ENCODE measurements at places on chromosomes 13 and 19.

DNA sequence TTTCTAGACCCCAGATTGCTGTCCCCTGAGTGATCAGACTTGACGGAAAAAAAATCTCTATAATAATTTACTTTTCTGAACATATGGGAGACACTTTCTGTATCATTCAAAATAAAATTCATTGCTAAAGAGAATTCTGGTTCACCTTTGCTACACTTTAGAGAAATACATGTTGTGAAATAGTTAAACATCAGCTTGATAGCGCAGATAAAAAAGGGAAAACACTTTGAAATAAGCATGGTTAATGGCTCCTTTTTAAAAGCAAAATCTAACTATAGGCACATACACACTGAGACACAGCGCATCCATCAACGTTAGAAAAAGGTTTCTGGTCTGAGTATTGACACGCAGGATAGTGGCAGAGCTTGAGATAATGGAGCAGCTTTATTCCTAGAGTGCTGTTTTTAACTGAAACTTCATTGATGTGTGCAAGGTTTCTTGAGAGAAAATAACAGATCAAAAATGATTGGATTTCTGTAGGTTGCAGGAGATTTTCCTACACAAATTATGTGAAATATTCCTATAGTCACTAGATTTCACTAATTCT, 341.2 kb downstream of the MZT1 start:
- DNase-seq = no peak

GRCh38 chr19:1473085-1473851, 5.7 kb downstream of the C19orf25 start:
- DNase-seq = no peak

DNA sequence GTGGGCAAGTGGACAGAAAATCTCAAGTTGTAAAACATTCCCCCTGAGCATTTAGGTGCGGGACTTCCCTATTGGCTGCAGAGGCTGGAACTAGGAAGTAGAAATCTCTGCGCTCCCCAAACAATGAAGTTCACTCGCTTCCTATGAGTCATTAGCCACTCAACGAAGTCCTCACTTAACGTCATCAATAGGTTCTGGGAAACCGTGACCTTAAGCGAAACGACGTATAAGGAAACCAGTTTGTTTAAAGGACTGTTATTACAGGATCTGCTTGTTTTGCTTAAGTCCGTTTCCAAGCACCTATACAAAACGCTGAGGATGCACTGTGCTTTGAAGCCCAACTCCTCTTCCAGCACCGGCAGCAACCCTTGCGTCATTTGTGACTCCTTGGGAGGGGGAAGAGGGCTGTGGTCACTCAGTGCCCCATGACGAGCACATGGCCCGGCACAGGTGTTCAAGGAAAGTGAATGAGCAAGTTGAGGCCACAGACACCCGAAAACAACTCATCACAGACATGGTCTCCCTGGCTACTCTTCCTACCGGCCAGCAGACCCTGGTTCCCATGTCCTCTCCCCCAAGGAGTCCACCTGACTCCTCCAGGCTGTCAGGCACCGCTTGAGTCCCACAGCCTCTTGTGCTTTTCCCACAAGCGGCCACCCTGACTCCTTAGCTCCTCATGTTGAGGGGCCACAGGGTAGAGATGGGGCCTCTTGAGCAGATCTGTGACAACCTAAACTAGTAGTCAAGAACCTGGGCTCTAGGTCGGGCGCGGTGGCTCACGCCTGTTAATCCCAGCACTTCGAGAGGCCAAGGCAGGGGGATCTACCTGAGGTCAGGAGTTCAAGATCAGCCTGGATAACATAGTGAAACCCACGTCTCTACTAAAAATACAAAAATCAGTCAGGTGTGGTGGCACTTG, 4.8 kb downstream of the RPS16 start:
- DNase-seq = peak; percentile 99

DNA sequence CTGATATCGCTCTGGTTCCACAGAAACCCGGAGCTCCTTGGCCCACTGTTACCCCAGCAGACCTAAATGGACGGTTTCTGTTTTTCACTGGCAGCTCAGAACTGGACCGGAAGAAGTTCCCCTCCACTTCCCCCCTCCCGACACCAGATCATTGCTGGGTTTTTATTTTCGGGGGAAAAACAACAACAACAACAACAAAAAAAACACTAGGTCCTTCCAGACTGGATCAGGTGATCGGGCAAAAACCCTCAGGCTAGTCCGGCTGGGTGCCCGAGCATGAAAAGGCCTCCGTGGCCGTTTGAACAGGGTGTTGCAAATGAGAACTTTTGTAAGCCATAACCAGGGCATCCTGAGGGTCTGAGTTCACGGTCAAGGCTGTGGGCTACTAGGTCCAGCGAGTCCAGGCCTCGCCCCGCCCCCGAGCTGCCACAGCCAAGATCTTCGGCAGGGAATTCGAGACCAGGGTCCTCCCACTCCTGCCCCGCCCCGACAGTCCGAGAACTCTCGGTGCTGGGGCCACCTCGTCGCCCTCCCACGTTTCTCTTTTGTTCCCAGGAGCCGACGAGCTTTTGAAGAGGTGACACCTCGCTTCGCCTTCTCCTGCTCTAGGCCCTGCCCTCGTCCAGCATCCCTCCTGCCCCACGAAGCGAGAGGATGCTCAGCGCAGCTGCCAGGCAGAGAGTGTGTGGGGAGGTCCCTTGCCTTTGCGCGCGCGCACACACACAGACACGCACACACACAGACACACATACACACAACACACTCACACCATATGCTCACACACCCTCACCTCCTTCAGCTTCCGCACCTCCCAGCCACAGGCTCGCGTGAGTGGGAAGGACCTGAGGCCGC, 8.8 kb downstream of the ZIC2 start:
- DNase-seq = no peak

GRCh38 chr13:31982540-31982939, 49.0 kb upstream of the FRY start:
- DNase-seq = peak; percentile 69

GRCh38 chr13:45482571-45483173, 17.9 kb downstream of the COG3 start:
- no peak for DNase-seq

DNA sequence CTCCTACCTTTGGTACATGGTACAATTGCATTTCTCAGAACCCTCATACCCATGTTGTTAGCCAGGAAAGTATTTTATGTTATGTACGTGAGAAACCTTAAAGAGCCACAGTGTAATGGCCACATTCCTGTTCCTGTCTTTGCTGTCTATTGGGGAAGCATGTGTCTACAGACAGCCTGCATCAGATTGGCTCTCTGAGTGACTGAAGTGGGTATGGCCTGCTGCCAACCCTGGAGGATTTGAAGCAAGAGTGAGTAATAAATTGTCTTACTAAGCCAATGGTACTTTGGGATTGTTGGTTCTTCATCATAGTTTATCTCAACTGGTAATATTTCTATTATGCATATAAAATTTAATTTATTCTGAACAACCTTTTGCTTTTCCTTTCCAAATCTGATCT, 574.1 kb downstream of the LMO7 start:
- DNase-seq = no peak

DNA sequence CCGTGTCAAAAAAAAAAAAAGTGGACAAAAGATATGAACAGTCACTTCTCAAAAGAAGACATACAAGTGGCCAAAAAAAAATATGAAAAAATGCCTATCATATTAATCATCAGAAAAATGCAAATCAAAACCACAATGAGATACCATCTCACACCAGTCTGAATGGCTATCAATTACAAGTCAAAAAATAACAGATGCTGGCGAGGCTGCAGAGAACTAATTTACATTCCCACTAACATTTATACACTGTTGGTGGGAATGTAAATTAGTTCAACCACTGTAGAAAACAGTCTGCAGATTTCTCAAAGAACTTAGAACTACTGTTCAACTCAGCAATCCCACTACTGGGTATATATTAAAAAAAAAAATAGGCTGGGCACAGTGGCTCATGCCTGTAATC, 26.5 kb upstream of the FOXO1 start:
- no peak for DNase-seq

GRCh38 chr19:51729781-51730180, 6.0 kb upstream of the HAS1 start:
- DNase-seq = no peak

DNA sequence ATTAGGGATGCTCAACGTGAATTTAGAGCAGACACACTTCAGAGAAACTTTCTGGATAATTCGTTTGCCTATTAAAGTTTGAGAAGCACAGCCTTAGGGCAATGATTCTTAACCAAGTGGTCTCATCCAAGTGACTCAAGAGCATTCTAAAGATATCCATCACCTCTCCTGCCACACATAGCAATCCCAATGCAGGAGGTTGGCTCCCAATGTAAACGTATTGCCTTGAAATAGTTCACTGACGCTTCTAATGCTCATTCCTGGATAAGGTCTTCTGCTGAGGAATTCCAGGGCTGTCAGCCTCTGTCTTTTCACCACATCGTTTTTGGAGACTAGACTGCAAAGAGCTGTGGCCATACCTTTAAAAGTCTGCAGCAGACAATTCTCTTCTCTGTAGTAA, 279.8 kb upstream of the DACH1 start:
- no peak for DNase-seq

- no peak for DNase-seq
Observed at GRCh38 chr19:16113727-16114126, 2.0 kb downstream of the RAB8A start.

DNA sequence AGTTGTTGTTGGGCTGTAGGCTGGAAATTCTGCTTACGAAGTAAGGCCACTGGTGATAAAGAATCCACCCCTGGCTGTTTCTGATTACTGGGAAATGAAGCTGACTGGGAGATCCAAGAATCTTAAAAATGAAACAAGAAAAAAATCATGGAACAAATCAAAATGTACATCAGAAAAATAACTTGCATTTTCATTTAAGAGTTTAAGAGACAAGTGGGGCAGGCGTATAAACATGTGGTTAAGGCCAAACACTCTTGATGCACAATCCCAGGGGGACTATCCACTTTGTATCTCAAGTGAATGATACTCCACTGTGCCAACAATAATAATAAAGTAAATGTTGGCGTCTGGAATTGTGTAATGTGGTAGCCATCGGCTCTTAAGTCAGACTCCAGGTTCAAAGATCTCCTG, 24.6 kb downstream of the ZMYM5 start:
- no peak for DNase-seq

DNA sequence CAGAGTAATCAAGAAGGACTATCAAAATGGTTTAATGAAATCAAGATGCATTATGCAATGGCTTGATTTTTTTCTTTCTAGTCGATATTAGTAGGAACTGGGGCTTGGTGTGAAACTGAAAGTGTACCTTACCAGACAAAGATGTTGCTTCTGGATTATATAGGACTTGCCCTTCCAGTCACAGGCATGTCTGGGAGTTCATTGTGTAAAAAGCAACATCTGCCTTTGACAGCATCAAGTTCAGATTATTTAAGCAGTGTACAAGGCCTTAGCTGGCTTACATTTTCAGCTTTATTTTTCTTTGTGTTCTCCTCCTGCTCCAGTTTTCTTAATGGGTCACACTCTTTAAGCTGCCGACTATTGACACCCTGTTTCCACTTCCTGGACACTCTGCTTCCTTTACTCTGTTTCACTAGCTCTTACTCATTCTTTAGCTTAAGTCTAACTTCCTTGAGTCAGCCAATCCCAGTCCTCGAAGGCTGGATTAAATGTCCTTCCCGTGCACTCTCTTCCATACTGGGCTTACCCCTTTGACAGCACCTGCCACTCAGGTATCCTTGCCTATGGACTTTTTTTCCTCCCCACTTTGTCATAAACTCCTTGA, 29.4 kb upstream of the OLFM4 start:
- DNase-seq = no peak

DNA sequence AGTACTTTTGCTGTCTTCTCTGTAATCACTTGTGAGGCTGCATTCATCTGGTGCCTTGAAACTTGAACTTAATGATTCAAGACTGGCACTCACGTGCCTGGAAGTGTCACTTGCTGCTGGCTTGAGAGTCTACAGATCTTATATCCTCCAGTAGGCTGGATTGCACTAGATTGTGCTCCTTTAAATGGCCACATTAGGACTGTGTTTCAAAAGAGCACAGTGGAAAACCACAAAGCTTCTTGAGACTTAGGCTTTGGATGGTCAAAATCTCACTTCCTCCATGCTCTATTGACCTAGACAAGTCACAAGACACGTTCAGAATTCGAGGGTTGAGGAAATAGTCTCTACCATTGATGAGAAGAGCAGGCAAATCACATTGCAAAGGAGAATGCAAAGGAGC, 1278.8 kb upstream of the MIR17HG start:
- no peak for DNase-seq

GRCh38 chr19:27966390-27966816, 1246.5 kb downstream of the UQCRFS1 start:
- no peak for DNase-seq

DNA sequence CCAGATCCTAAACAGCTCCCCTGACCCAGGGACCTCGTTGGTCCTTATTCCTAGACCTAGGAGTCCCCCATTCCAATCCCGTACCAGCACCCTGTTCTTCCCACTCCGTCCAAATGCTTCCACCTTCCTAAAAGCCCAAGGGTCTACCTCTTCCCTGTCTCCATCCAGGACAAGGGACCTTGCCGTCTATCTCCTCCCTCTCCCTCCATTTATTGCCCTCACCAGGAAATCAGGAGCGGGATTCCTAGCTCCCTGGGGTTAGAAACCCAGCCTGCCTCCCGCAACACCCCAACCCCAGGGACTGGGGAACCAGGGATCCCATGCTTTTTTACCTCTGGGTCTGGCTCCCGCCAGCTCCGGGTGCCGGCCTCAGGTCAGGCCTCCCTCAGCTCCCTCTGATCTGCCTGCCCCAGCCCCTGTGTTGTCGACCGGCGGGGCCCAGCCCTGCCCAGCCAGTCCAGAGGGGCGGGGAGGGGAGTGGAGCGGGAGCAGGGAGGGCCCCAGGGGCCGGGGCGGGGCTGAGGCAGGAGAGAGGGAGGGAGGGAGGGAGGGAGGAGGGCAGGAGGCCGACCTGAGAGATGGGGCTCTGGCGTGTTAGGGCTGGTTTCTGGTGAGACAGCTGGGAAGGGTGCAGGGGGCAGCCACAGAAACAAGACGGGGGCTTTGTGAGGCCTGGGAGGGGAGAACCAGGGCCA, at the start of gene B3GNT8:
Gene B3GNT8, minus strand, starts transcription at position 423 of the 695 bp plus-strand sequence. CDS start 596 bp downstream, outside the sequence.
- no peak for DNase-seq

- no peak for DNase-seq
Observed at GRCh38 chr19:43681821-43682220, 11.9 kb upstream of the PLAUR start.

GRCh38 chr19:16325641-16326400, 1.2 kb downstream of the KLF2 start:
- no peak for DNase-seq

DNA sequence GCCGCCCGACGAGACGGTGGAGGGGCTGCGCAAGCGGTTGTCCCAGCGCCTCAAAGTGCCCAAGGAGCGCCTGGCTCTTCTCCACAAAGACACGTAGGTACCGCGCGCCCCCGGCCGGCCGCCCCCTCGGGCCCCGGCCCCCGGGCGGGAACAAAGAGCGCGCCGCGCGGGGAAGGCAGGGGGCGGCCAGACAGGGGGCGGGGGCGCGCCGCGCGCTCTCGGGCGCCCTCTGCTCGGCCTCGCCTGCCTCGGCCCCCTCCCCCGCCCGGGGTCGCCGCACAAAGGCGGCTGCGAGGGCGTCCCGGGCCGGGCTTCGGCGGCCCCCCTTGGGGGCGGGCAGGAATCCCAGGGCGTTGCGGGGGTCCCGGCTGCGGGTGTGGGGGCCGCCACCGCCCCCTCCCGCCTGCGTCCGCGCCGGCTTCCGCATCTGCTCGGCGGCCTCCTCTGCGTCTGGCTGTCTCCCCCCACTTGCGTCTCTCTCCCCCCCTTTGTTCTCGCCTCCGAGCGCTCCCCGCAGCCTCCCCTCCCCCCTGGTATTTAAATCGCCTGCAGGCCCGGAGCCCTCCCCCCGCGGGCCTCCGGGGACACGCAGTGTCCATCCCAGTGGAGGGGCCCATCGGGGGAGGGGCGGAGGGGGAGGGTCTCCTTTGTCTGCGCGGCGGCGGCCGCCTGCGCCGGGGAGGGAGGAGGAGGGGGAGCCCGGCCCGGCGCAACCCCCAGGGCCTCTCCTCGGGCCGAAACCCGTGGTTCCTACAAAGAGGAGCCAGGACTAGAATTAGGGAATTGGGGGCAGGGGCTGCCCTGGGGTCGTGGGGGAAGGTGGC, 2.3 kb downstream of the MIDN start:
- DNase-seq = no peak

Measured in LNCaP clone FGC (cell line).